ENCODE measurements at places on chromosomes 16 and 17.

GRCh38 chr17:80252871-80253270, 7.8 kb upstream of the RNF213 start:
- DNase-seq = peak; percentile 80

DNA sequence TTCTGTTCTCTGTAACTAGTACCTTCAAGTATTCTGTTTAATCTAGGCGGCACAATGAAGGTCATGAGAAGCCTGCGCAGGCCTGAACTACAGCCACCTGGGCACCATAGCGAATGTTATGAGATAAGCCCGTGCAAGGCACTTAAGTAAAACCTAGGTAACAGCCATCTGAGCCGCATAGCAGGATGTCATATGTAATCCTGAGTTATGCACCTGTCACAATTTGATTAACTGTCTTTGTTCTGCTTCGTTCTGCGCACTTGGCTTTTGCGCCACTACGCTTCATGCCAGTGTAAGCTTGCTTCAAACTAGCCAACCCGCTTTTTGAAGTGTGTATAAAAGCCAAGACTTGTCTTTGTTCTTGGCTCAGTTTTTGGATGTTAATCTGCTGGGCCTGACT, 449.8 kb downstream of the KCNJ18 start:
- DNase-seq = no peak

DNA sequence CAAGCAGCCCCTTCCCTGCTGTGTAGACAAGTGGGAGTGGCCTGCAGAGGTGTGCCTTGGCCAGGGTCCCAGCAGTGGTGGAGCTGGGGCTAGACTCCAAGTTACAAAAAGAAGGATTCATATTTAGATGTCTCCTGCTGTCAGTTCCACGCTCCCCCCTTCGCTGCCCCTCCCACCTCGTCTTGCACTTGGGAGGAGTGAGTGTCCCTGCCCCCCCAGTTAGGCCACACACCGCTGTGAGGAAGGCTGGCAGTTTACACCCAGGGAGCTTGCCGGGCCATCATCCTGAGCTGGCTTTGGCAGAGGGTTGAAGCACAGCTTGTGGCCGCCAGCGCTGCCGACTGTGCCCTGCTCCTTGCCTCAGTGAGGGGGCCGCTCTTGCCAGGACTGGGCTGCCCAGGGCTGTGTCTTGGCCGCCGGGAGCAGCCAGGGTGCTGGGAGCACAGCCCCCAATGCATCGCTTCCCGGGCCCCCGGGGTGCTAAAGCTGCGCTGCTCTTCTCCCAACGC, 44.3 kb downstream of the ELAC2 start:
- no peak for DNase-seq

DNA sequence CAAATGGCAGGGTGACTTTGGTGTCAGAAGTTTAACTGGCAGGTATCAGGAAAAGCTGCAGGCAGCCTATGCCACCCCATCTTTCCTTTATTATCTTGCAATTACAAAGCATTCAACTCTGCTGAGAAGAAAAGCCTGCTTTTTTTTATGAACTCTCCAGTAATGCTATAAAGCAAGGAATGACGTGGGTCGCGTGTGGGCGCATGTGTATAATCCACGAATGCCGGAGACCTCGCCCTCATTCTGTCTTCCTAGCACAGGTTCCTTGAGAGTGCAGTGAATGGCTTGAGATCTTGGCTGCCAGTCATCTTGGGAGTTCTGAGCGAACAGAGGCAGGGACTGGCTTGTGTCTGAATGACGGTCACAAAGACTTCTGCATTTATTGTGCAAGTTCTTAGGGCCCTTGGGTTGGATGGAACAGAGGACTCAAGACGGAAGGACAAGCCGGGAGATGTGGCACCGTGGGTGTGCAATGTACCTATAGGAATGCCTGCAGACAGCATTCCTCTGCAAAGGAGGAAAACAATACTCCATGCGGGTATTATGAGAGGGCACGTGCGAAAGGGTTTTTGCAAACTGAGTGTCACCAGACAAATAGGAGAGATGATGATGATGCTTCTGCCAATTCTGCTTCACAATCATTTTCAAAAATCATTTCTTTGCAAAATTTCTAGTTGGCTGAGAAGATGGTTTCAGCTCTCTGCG, 96.1 kb upstream of the ELAC2 start:
- DNase-seq = no peak

- DNase-seq = no peak
These were observed 32.9 kb upstream of the FBXO47 start for GRCh38 chr17:39000021-39000601.

- peak; percentile 83 for DNase-seq
These were observed at the start of gene NHLRC4 for GRCh38 chr16:566475-567372. Gene NHLRC4 (plus strand): TSS chr16:567005. CDS start chr16:568048, 1,043 bp downstream.

GRCh38 chr17:2897605-2898004, 101.4 kb downstream of the RAP1GAP2 start:
- no peak for DNase-seq

GRCh38 chr17:14304773-14305517, 4.1 kb downstream of the HS3ST3B1 start:
- DNase-seq = no peak

GRCh38 chr17:47733047-47733673, at the start of gene TBX21:
Gene TBX21 (plus strand): TSS chr17:47733236. CDS start chr17:47733455, 219 bp downstream.
- no peak for DNase-seq

DNA sequence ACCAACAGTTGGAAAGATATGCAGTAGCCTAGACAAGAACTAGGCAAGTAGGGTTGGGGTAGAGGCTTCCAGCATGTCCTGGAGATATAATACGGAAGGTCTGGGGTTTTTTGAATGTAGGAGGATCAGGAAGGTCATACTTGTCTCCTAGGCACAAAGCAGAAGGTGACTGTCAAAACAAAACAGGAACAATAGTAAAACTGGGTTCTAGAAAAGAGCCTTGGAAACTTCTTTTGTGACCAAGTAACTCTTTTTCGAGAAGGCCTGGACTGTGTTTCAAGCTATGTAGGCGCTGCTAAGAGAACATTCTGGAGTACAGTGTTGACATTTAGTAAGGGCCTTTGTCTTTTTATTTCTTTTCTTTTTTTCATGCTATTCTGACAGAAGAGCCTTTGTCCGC, 26.9 kb upstream of the TENT4B start:
- no peak for DNase-seq

DNA sequence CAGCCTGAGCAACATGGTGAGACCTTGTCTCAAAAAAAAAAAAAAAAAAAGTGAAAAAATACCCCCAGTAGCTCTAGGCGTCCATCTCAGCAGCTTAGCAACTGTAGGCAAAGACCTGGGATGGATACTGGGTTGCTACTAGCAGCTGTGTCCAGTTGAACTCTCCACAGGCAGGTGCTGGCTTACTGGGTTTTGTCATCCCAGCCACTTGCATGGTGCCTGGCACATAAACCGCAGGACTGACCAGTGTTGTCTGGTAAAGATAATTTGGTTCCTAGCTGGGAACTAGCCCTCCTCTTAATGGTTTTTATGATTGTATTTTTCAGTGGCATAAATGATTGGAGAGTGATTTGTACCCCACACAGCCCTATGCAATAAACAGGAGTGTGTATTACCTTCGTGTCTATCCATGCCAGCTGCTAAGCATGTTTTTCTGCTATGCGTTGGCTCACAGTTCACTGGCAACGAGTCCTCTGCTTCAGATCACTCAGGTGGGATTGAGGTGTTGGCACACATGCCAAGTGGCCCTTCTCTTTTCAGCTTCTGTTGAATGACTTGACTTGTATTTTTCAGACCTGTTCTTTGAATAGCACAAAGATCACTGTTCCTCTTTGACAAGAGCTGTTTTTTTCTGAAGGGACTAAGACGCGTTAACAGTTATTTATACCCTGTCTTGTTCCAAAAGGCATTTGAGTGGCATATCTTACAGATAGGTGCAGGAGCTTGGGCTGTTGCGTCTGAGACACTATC, 352.9 kb downstream of the SNX29 start:
- DNase-seq = no peak

DNA sequence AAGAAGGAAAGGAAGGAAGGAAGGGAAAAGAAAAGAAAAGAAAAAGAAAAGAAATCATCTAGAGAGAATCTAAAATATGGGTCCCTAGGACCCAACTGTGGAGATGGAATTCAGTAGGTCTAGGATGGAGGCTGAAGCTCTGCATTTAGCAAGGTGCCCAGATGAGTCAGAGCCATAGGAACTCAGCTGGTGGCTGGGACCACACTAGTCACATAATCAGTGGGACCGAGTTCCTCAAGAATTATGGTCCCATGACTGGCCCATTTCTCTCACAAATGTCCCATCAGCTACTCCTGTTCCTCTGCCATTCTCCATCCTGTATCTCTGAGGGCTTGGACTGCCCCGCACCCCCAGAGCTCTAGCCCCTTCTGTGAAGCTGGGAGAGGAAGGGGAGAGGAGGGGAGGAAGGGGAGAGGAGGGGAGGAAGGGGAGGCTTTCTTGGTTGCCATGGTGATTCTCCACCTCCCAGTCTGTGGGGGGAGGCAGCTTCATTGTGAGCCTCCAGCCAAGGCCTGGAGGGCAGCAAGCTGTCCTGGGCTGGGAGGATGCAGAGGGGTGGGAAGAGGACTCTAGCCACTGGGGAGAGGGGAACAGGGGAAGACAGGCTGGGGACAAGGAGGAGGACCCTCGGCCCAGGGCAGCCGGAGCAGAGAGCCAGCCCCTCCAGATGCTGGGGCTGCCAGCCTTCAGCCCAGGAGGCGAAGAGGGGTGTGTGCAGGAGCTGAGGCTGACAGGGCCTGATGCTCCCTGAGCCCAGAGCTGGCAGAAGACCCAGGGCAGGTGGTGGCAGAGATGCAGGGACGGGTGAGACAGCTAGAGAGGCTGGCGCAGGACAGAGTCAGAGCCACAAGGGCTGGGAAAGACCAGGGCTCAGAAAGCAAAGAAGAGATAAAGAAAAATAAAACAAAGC, 37.8 kb upstream of the LHX1 start:
- no peak for DNase-seq

DNA sequence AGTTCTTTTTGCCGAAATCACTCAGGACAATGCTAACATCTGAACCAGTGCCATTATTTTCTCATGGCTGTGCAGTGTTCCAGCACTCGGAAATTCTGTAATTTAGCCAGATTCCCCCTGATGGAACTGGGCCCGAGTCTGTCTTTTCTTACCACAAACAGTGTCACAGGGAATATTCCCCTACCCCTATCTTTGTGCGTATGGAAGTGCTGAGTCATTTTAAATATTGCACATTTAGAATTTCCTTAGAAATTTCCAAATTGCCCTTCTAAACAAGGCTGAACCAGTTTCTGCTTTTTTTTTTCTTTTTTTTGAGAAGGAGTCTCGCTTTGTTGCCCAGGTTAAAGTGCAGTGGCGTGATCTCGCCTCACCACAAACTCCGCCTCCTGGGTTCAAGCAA, 88.0 kb upstream of the CREBBP start:
- DNase-seq = no peak

DNA sequence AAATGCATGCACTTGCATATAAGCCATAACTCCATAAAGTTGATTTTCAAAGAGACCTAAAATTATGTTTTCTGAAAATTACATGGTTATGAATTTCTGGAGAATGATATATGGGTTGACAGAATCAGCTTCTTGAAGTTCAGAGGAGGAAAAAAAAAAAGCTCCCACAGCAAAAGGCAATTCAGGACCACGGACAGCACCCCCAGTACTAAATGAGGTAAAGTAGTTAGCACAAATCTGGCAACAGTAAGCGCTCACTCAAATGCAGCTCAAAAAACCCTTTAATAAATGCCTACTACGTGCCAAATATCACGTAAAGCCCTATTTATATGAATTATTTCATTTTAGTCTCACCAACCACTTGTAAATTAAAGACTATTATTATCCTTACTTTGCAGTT, 135.2 kb downstream of the SHISA9 start:
- no peak for DNase-seq

GRCh38 chr16:86590501-86591144, 12.3 kb downstream of the FOXL1 start:
- no peak for DNase-seq

DNA sequence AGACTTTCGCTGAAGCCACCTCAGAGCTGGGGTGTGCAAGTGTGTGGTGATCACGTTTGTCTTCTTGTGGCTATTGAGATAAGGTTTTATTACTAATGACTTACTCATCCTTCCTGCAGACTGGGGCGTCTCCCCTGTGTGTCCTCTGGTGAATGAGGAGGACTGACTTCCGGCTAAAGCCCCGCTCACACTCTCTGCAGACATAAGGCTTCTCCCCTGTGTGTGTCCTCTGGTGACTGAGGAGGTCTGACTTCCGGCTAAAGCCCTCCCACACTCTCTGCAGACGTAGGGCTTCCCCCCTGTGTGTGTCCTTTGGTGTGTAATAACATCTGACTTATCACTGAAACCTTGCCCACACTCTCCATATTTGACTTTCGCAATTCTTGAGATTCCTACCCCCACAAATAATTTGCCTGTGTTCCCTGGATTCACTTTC, 19.4 kb downstream of the PRDM7 start:
- DNase-seq = no peak

GRCh38 chr17:49820773-49821172, 27.1 kb downstream of the TAC4 start:
- DNase-seq = no peak

- DNase-seq = no peak
These were observed 76.6 kb downstream of the NLK start for GRCh38 chr17:28119046-28119445.

- no peak for DNase-seq
These were observed 100.3 kb downstream of the TANC2 start for GRCh38 chr17:63066158-63066813.

DNA sequence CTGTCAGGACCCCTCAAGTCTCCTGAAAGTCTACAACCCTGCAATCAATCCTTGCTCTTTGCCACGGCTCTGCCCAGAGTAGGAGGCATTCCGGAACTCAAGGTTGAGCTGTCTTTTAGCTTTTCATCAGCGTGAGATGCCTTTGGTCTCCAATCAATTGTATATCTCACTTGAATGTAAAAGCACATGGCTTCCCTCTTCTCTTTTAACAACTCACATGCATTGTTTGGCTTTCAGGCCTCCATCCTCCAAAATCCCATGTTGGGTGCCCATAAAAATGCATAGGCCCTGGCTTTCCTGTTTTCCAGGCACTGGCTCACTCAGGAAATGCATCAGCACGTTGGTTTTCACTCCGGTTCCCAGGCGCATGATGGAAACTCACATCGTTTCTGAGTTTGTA, 64.0 kb upstream of the FOXF1 start:
- DNase-seq = no peak

All from hematopoietic multipotent progenitor cell treated with erythropoietin and hydrocortisone succinate and interleukin-3 and kit ligand, for 15 days (in vitro differentiated cells).